Kidney epithelial cell (primary cell): ENCODE measurements at places on chromosomes 5 and 9.
A peak's percentile ranks its signal among the peaks of the same experiment; 100 is the strongest.

DNA sequence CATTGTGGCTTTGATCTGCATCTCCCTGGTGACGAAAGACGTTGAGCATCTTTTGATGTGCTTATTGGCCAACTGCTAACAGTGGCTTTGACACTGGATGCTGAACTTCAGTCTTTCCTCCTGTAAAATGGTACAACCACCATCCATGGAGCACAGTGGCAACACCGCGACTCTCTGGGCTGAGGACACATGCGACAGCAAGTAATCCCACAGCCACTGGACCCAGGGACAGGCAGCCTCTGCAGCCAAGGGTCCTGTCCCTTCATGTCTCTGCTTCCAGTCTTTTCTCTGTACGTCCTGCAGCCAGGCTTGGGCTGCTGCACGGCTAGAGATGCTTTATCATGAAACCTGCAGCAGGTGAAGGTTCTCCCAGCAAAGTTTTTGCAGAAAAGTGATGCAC, 83.5 kb downstream of the DAP start:
- no peak for DNase-seq

GRCh38 chr9:6045364-6045763, 29.9 kb upstream of the RANBP6 start:
- no peak for DNase-seq

DNA sequence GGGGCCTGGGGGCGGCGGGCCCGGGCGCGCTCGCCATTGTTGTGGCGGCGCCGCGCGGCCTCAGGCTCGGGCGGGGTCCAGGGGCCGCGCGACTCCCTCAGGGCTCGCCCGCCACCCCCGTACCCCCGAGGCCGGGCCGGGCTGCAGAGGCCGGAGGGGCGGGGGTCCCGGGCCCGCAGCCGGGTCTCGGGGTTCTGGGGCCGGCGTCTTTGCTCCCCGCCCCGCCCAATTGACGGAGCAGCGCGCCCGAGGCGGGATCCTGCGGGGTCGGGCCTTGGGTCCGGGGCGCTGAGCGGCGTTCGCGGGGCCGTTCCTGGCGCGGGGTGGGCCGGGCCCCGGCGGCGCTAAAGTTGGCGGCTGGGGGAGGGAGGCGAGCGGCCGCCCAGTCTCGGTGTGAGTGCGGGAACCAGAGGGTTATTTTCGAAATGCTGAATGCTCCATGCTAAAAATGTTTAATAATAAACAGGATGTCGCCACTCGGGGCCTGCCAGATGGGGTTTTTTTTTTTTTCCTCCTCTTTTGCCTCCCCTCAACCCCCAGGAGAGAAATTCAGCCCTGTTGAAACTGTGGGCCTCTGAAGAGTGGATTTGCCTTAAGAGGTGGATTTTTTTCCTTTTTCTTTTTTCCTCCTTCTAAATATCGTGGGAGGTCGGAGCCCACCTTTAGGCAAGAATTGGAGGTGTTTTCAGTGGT, 724 bp downstream of the PRRC2B start:
- no peak for DNase-seq

GRCh38 chr5:113546703-113547183, 33.2 kb downstream of the YTHDC2 start:
- DNase-seq, result peak; percentile 23

- DNase-seq, result no peak
These were observed 223.5 kb upstream of the MEF2C start for GRCh38 chr5:89106480-89106879.
